ENCODE measurements at places on chromosomes 12 and 14. TPM values are rescaled to one million over a fixed set of nuclear protein-coding genes. Genes with fewer than 3 reads are reported as not detected.
A peak's percentile ranks its signal among the peaks of the same experiment; 100 is the strongest.

- peak overlapping the region; percentile 66 for H3K27ac ChIP-seq
- H3K4me1 ChIP-seq = no peaks in the 10 kb centered on the region
- no peaks in the 10 kb centered on the region for H3K36me3 ChIP-seq
- no peak overlapping the region for H3K4me3 ChIP-seq
Measured at GRCh38 chr14:80278293-80279023, 67.2 kb upstream of the DIO2 start.

GRCh38 chr12:87136330-87136976 lies 880.3 kb upstream of the MGAT4C start:
- H3K27me3 ChIP-seq = no peaks in the 10 kb centered on the region
- no peak for DNase-seq
- no peaks in the 10 kb centered on the region for H3K36me3 ChIP-seq
- H3K4me3 ChIP-seq = no peak overlapping the region

- H3K27ac ChIP-seq = no peak overlapping the region
- DNase-seq = no peak
- H3K4me3 ChIP-seq = no peak overlapping the region
- no peaks in the 10 kb centered on the region for H3K4me1 ChIP-seq
- no peaks in the 10 kb centered on the region for H3K36me3 ChIP-seq
Measured at GRCh38 chr12:127115468-127116035, 1151.4 kb upstream of the TMEM132C start.

DNA sequence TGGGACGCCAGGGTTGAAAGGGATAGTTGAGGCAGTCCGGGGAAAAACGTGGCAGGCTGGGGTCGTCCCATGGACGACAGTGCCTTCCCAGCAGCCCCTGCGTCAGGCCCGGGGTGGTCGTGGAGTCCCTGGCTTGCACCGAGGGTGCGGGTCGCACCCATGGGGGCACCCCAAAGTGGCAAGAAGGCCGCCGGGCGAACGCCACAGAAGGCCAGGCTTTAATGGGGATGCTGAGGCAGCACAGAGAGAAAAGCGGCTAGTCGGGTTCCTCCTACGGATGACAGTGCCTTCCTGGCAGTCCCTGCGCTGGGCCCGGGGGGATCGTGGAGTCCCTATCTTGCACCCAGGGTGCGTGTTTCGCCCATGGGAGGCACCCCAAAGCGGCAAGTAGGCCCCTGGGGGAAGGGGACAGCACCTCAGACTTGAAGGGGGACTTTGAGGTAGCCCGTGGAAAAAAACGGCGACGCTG lies 158.6 kb upstream of the ALG10B start:
- H3K4me1 ChIP-seq = no peaks in the 10 kb centered on the region
- no peak overlapping the region for H3K27ac ChIP-seq
- no peaks in the 10 kb centered on the region for H3K36me3 ChIP-seq
- H3K27me3 ChIP-seq = no peaks in the 10 kb centered on the region
- no peak for DNase-seq
- H3K4me3 ChIP-seq = no peak overlapping the region

DNA sequence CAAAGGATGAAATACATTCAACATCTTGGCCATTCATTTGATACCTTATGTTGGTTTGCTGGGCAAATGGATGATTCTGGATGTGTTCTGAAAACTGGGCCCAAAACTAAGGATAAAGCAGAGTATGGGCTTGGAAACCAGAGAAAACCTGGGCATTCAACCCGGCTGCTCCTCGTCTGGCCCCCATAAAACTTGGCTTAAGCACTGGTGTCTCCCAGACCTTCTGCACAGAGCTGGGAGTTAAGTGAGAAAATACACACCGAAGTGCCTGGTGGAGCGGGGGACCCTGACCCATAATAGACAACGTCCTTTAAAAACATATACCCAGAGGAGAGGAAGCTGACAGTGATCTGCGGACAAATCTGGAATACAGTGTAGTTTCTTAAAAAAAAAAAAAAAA lies 112.5 kb downstream of the FOXN3 start:
- H3K27me3 ChIP-seq = no peaks in the 10 kb centered on the region
- peak overlapping the region; percentile 28 for H3K4me3 ChIP-seq
- peak overlapping the region; percentile 92 for H3K27ac ChIP-seq
- H3K36me3 ChIP-seq = no peaks in the 10 kb centered on the region
- no peak for DNase-seq

- H3K36me3 ChIP-seq = no peaks in the 10 kb centered on the region
- H3K4me1 ChIP-seq = no peaks in the 10 kb centered on the region
- H3K27ac ChIP-seq = no peak overlapping the region
- peak overlapping the region; percentile 63 for H3K4me3 ChIP-seq
- no peak for DNase-seq
Measured at GRCh38 chr14:24080888-24081738, 9.8 kb downstream of the CPNE6 start.

- H3K36me3 ChIP-seq = no peaks in the 10 kb centered on the region
- H3K4me1 ChIP-seq = no peaks in the 10 kb centered on the region
- no peak overlapping the region for H3K27ac ChIP-seq
- no peaks in the 10 kb centered on the region for H3K27me3 ChIP-seq
- DNase-seq = no peak
Measured at GRCh38 chr12:94488463-94488862, 28.8 kb upstream of the CEP83 start.

DNA sequence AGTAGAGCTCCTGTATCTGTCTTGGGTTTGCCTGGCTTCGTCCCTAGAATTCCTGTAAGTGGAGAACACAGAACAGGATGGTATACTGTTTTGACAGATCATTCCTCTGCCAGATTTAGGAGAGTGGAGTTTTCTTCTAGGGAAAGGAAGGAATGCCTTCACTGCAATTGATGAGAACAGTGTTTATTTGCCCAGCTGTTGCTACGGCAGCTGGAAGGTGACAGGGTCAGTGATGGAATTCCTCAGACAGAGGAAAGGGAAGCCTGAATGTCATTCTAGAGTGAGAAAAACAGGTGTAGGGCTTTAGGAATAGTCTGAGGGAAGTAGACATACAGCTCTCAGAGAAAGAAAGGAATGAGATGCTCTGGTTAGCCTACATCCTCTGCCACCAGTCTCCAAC lies 11.7 kb downstream of the CSRNP2 start:
- peaks cover 19% of the 10 kb centered on the region for H3K36me3 ChIP-seq
- DNase-seq = no peak
- no peaks in the 10 kb centered on the region for H3K27me3 ChIP-seq
- peak overlapping the region; percentile 67 for H3K27ac ChIP-seq
- H3K4me1 ChIP-seq = peaks cover 12% of the 10 kb centered on the region

DNA sequence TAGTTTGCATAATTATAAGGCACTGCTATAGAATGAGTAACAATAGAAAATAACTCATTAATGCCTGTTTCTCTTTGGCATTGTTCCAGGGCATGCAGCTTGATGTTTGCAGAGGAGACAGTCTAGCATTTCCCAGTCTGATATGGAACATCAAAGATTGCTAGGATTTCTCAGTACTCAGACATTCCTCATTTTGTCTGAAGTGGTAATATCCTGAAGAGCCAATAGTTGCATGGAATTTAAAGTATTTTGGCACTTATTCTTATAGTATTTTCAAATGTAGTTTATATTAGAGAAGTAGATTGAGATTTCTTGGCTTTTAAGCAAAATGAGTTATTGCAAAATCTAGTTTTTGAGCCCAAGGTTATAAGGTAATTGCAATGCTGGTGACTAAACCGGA lies 337.3 kb upstream of the E2F7 start:
- H3K4me1 ChIP-seq = no peaks in the 10 kb centered on the region
- no peak overlapping the region for H3K27ac ChIP-seq
- H3K27me3 ChIP-seq = no peaks in the 10 kb centered on the region
- DNase-seq = no peak
- no peaks in the 10 kb centered on the region for H3K36me3 ChIP-seq

- H3K27ac ChIP-seq = no peak overlapping the region
- H3K27me3 ChIP-seq = no peaks in the 10 kb centered on the region
- H3K4me3 ChIP-seq = no peak overlapping the region
- H3K36me3 ChIP-seq = no peaks in the 10 kb centered on the region
Measured at GRCh38 chr12:25317553-25317952, 66.8 kb upstream of the KRAS start.

- H3K27me3 ChIP-seq = no peaks in the 10 kb centered on the region
- no peak for DNase-seq
- no peaks in the 10 kb centered on the region for H3K36me3 ChIP-seq
Measured at GRCh38 chr12:131066207-131066885, 112.6 kb downstream of the ADGRD1 start.

- no peaks in the 10 kb centered on the region for H3K36me3 ChIP-seq
- no peak for DNase-seq
- no peaks in the 10 kb centered on the region for H3K4me1 ChIP-seq
- no peak overlapping the region for H3K4me3 ChIP-seq
- no peaks in the 10 kb centered on the region for H3K27me3 ChIP-seq
Measured at GRCh38 chr14:77601846-77602619, 14.4 kb downstream of the SPTLC2 start.

DNA sequence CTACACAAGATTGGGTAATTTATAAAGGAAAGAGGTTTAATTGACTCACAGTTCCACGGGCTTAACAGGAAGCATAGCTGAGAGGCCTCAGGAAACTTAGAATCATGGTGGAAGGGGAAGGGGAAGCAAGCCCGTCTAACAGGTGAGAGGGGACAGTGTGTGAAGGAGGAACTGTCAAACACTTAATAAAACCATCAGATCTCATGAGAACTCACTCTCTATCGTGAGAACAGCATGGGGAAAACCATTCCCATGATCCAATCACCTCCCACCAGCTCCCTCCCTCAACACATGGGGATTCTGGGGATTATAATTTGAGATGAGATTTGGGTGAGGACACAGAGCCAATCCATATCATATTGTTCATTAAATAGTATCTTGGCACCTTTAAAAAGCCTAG lies 56.1 kb downstream of the EPS8 start:
- H3K4me1 ChIP-seq = peaks cover 35% of the 10 kb centered on the region
- no peak for DNase-seq
- no peak overlapping the region for H3K27ac ChIP-seq
- H3K4me3 ChIP-seq = no peak overlapping the region
- H3K36me3 ChIP-seq = no peaks in the 10 kb centered on the region

- H3K4me3 ChIP-seq = no peak overlapping the region
- no peaks in the 10 kb centered on the region for H3K36me3 ChIP-seq
- no peak overlapping the region for H3K27ac ChIP-seq
Measured at GRCh38 chr12:110638796-110639195, 24.9 kb downstream of the TCTN1 start.

- no peak overlapping the region for H3K4me3 ChIP-seq
- no peaks in the 10 kb centered on the region for H3K27me3 ChIP-seq
- no peaks in the 10 kb centered on the region for H3K36me3 ChIP-seq
Measured at GRCh38 chr14:38837343-38838048, 265.5 kb downstream of the SEC23A start.

- H3K27ac ChIP-seq = no peak overlapping the region
- H3K27me3 ChIP-seq = no peaks in the 10 kb centered on the region
- DNase-seq = no peak
Measured at GRCh38 chr12:20421421-20421820, 53.1 kb downstream of the PDE3A start.

GRCh38 chr12:131025234-131025633 lies 71.5 kb downstream of the ADGRD1 start:
- H3K27ac ChIP-seq = no peak overlapping the region
- no peak for DNase-seq
- peaks cover 21% of the 10 kb centered on the region for H3K4me1 ChIP-seq
- H3K27me3 ChIP-seq = no peaks in the 10 kb centered on the region

DNA sequence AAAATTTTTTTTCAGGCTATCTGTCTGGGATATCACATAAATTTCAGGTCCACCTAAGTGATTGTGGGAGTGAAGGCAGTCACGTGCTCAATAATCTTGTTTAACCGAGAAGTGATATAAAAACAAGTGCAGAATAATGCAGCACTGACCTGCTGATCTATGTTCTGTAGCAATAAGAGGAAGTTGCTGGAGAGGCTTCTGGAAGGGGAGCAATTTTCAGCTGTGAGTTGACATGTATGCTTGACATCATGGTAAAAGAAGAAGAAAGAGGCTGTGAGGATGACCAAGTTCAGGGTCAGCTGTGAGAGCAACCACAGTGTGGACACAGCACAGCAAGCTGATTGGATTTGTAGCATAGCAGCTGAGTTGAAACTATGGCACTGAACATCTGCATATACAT lies 172.0 kb upstream of the PELI2 start:
- no peak overlapping the region for H3K27ac ChIP-seq
- no peaks in the 10 kb centered on the region for H3K27me3 ChIP-seq
- no peak overlapping the region for H3K4me3 ChIP-seq
- no peaks in the 10 kb centered on the region for H3K36me3 ChIP-seq
- no peak for DNase-seq

DNA sequence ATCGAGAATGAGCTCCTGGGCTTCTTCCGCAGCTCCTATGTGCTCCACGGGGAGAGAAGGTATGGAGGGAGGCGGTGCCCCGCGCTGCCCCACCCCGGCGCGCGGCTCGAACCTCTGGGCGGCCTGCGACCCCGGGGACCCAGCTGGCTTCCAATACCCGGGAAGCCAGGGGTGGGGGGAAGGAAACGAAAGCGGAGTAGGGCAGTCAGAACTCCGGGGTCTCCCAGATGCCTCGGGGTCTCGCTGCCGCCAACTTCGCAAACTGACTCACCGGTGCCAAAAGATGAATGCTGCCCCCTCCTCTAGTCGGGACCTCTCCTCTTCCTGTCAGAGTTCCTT lies 1.3 kb downstream of the TRHDE start:
- H3K4me1 ChIP-seq = no peaks in the 10 kb centered on the region
- H3K27me3 ChIP-seq = peaks cover 48% of the 10 kb centered on the region
- DNase-seq = no peak
- no peak overlapping the region for H3K27ac ChIP-seq

DNA sequence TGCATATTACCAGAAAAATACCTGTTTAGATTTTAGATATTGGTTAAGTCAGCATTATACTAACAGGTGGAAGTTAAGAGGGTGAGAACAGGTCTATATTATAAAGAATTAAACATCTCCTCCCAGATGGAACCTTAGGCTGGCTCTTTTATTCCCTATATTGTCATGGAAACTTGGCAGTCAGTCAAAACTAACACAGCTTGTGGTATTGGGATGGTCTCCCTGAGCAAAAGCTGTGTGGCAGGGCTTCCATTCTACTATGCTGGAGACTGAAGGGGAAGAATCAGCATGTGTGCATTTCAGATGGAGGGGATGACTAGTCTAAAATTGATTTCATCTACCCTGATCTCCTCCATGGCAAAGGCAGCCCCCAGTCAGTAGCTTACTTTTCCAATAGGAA lies 66.7 kb downstream of the SMOC1 start:
- no peak overlapping the region for H3K4me3 ChIP-seq
- no peak for DNase-seq
- H3K27ac ChIP-seq = no peak overlapping the region

GRCh38 chr12:81296556-81297305 lies 218.9 kb downstream of the ACSS3 start:
- no peak for DNase-seq
- H3K4me3 ChIP-seq = no peak overlapping the region
- no peak overlapping the region for H3K27ac ChIP-seq
- no peaks in the 10 kb centered on the region for H3K4me1 ChIP-seq
- H3K27me3 ChIP-seq = no peaks in the 10 kb centered on the region

MEG3 gene
- 3.5 TPM for polyA plus RNA-seq

LRP1-AS gene
- polyA plus RNA-seq = not detected

ITPK1 gene
- polyA plus RNA-seq = 75.4 TPM

NTS gene
- polyA plus RNA-seq = 0.50 TPM

NRL gene
- 1.8 TPM for polyA plus RNA-seq

ADAM21 gene
- polyA plus RNA-seq = not detected

GZMB gene
- polyA plus RNA-seq = 3.2 TPM

HVCN1 gene
- 4.2 TPM for polyA plus RNA-seq

SLC6A13 gene
- 0.10 TPM for polyA plus RNA-seq

SIRT4 gene
- polyA plus RNA-seq = 1.2 TPM

SLC10A1 gene
- polyA plus RNA-seq = not detected

SPATA7 gene
- 6.0 TPM for polyA plus RNA-seq

SIX4 gene
- polyA plus RNA-seq = 0.10 TPM
